M059J (cell line): ENCODE measurements at places on chromosomes 16 and 17. TPM values are rescaled to one million over a fixed set of nuclear protein-coding genes. Genes with fewer than 3 reads are reported as not detected.

DNA sequence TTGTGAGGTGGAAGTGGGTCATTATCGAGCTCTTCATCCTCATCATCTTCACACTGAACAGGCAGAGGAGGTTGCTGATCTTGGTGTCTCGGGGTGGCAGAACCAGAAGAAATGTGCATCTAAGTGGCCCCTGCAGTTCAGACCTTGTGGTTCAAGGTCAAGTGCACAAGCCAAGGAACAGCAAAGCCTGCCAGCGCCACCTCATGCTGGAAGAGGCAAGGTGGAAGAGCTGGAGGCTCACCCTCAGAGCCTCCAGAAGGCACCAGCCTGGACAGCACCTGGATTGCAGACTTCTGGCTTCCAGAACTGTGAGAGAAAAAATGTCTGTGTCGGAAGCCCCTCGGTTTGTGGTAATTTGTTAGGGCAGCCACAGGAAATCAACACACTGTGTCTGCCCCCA lies 32.7 kb downstream of the IFT140 start:
- DNase-seq, result no peak

DNA sequence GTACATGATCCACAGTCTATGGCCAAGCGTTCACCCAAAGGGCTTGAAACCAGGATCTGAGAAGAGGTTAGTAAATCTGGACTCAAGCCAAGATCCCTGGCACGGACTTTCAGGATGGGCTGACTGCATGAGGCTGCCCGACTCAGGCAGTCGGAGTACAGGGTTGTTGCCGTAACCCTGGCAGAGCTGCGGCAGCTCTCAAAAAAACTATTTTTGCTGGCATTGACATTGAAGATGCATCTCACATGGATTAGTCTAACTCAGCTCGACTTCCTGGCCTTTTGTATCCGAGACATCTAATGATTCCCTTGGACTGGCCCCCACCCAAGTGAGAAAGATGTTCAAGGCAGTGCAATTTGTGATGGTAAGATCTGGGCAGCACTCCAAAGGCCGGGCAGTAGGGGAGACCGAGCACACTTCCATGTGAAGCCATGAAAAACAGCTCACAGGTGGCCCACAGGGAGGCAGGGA lies 6.2 kb downstream of the SLC47A1 start:
- DNase-seq, result no peak

DNA sequence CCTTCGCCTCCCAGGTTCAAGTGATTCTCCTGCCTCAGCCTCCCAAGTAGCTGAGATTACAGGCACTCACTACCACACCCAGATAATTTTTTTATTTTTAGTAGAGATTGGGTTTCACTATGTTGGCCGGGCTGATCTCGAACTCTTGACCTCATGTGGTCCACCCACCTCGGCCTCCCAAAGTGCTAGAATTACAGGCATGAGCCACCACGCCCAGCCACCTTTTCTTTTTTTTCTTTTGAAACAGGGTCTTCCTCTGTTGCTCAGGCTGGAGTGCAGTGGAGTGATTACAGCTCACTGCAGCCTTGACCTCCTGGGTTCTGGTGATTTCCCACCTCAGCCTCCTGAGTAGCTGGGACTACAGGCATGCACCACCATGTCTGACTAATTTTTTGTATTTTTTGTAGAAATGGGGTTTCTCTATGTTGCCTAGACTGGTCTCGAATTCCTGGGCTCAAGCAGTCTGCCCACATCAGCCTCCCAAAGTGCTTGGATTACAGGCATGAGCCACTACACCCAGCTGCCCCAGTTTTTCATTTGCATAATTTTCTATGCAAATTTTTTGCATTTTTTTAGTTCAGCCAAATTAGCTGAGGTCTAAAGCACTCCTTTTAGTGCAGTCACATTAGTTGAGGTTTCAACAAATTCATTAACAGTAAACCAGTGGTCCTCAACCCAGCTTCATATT lies 11.3 kb downstream of the WWP2 start:
- peak; percentile 22 for DNase-seq

DNA sequence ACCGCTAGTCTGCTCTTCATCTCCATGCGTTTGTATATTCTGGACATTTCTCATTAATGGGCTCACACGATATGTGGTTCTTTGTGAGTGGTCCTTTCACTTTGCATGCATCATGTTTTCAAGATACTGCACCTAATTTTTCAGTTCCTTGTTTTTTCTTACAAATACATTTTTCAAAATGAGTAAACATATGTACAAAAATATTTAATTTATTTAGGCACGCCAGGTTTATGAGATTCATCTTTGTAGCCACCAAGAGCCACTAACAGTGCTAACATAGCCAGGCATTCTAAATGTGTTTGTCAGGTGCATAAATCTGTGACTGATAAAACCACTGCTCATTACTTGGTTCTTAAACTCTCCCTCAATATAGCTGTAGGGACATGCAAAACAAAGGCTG lies 375.3 kb downstream of the WWOX start:
- no peak for DNase-seq

DNA sequence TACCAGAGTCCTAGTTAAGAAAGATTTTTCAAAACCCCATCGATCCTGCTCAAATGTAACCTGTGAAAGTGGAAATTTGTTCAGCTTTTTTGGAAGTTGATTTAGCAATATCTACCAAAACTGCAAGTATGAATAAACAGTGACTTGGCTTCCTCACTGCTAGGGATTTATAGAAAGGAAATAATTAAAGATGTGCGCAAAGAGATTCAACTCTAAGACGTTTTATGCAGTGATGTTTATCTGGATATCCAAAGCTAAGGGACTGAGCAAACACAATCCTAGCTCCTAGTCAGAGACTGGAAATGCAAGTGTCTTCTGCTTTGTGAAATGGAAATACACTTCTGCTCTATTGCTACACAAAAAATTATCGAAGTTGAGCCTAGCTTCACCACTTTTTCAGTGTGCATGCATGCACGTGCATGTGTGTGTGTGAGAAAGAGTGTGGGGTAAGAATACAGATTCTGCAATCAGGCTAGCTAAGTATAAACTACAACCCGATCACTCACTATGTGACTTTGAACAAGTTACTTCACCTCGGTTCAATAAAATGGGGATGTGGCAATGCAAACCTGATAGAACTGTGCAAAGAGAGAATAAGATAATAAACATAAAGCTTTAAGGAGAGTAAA lies 52.1 kb upstream of the FOXF1 start:
- no peak for DNase-seq

The GGT6 gene
- total RNA-seq, result not detected in 2 replicates
